CD4-positive, alpha-beta memory T cell (primary cell): ENCODE measurements at places on chromosomes 6 and 20. TPM values are rescaled to one million over a fixed set of nuclear protein-coding genes. Genes with fewer than 3 reads are reported as not detected.

DNA sequence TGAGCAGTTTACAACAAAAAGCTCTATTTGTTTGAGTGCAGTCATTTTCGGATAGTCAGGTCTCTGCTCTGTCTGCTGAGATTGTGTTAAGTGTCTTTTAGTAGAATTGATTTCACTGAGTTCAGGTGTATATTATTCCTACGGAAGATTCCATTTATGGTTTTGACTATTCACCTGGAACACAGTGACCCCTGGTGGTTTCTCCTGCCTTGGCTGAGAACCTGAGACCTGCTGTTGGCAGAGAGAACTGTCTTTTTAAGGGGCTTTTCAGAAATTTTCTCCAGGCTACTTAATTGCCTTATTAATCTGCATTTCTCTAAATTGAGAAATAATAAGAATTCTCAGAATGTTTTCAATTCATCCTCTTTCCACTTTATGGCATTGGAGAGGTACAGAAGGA, 508.0 kb downstream of the TBC1D32 start:
- no peak for DNase-seq

LY6G5C gene
- total RNA-seq, result 4.4 TPM

PSORS1C2 gene
- total RNA-seq, result not detected

MOG gene
- not detected for total RNA-seq

DNA sequence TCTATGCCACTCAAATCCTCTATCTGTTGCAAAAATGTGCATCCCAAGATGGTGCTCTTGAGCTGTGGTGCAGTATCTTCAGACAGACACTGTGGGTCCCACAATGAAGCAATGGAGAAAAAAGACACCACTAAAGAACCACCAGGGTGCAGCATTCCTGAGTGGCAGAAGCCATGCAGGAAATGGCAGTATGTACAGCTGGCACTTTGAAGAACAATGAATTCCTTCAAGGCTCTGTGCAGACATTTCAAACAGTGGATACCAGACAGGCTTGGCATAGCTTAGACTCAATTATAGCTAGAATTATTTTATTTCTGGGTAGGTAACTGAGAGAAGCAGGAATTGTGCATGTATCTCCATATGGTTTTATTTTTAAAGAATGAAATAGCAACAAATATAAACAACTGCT, 24.0 kb upstream of the HDAC2 start:
- DNase-seq, result peak; percentile 54

ENPP1 gene
- 0.11 TPM for total RNA-seq

DNA sequence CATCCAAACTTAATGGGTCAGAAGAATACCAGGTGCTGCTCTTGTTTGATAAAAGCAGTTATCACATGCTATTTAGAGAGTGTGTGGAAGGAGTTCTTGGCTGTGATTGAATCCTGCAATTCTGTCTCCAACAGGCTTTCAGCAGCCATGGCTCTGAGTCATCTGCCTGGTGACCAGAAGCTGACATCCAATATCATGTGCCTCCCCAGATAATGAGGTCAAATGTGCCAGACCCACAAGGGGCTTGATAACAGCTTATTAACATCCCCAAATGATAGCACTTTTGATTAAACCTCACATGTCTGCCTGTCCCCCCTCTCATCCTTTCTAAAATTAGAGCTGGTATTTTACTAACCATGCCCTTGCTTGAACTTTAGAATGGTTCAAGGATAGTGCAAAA, 175.7 kb upstream of the PLN start:
- DNase-seq, result no peak

GRCh38 chr20:51660672-51661608, 107.2 kb downstream of the ATP9A start:
- no peak for DNase-seq

NKX2-2 gene
- total RNA-seq, result not detected

GRCh38 chr20:26276554-26277210, 580.0 kb upstream of the ZNF337 start:
- DNase-seq, result no peak

- no peak for DNase-seq
These were observed 632 bp downstream of the LIN28B start for GRCh38 chr6:104957301-104958177.

DNA sequence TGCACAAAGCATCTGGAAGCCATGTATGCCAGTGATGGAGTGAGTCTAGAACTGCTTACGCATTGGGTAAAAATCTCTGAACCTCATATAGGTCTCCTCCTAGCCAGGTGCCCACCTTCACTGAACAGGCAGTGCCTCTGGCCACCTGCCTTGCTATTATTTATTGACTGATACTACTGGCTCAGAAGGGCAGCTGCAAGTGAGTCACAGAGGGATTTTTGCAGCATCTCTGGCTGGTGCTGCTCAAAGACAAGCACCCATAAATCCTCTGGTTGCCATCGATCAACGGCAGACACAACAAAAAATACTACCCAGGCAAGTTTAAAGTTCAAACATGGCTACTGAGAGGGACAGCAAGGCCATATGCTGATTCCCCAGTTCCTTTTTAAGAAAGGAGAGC, 279.4 kb downstream of the UBE3D start:
- DNase-seq, result no peak

GRCh38 chr6:169518451-169518850, 183.4 kb downstream of the WDR27 start:
- DNase-seq, result no peak

DNA sequence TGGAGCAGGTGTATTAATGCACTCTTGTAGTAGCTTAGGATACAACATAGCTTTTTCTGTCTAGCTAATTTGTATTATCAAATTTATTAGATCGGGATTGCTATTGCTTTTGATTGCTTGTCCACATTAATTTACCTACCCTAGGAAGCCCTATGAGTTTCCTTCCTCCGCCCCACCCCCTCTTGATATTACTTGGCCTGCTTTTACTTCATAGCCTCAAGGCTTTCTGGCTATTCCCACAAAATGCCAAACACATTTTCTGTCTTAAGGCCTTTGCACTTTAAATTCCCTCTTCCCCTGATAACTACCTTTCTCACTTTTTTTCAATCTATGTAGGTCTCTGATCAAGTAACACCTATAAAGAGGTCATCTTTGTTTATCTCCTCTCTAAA, 99.1 kb upstream of the PRSS16 start:
- no peak for DNase-seq

DNA sequence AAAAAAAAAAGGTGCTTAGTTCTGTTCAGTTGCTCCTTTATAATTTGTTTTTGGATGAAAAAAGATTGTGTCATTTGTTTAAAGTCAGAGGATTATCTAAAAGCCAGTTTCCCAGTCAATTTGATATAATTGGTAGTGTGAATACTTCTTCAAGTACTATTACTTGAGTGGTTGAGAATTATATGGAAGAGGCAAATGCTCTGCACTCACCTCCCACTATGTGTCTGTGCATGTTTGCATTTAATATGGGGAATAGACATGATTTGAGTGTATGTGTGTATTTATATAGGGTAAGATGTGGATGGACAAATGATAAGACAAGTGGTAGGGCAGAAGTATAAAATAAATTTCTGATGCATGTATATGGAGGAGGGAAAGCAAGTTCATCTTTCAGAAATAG, 15.8 kb downstream of the GJA1 start:
- no peak for DNase-seq

DNA sequence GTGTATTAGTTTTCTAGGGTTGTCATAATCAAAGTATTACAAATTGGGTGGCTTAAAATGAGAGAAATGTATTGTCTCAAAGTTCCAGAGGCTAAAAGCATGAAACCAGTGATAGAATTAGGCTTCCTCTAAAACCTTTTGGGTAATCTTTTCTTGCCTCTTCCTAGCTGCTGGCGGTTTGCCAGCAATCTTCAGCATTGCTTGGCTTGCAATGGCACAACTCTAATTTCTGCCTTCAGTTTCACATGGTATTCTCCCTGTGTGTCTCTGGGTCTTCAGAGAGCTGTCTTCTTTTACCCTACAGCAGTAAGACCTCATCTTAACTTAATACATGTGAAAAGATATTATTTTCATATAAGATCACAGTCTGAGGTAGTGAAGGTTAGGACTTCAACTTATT, 479.1 kb upstream of the GJE1 start:
- DNase-seq, result no peak

GRCh38 chr6:140078561-140079125, 704.2 kb upstream of the CITED2 start:
- DNase-seq, result no peak

GRCh38 chr6:158353883-158354877, 41.9 kb downstream of the TULP4 start:
- DNase-seq, result no peak

GRCh38 chr20:63932606-63933160, 23.5 kb downstream of the UCKL1 start:
- no peak for DNase-seq

DNA sequence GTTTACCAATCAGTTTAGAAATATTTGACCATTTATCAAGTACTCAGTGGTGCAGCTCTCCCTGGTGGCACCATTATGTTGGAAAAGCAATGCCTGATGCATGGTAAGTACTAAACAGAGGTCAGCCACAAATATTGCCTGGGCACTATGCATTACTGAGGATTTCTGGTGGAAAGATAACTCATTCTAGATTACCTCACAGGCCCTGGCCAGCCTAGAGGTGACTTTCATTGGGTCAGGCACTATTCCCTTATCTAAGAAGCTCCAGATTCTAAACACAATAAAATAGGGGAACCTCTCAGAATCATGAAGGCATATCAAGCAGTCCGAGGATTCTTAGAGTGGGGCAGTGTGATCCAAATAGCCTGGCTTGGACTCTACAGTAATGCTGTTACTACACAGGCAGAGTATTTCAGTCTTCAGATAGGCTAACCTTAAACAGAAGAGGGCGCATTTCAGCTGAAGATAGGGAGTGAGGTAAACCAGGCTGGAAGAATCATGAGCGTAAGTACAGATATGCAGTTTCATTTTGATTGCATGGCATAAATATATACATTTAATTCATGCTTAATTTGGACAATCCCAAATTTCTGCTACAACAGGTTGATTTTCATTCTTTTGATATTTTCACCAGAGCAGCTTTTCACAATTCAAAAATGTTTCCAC, 12.1 kb downstream of the LGSN start:
- DNase-seq, result no peak

SPDEF gene
- total RNA-seq, result not detected

PCSK2 gene
- not detected for total RNA-seq

GRCh38 chr20:17928633-17929311, 39.8 kb downstream of the SNX5 start:
- DNase-seq, result no peak

SNHG17 gene
- total RNA-seq, result 46.0 TPM

TTLL9 gene
- total RNA-seq, result not detected

THBD gene
- total RNA-seq, result 0.50 TPM

YWHAB gene
- 245 TPM for total RNA-seq
